Esophagus mucosa (tissue), 1 donor: ENCODE measurements at places on chromosomes 5 and 9. TPM values are rescaled to one million over a fixed set of nuclear protein-coding genes. Genes with fewer than 3 reads are reported as not detected.

The KCNT1 gene
- not detected for total RNA-seq

The MARVELD2 gene
- 25.7 TPM for total RNA-seq

The LEAP2 gene
- total RNA-seq: 0.68 TPM

The CCL27 gene
- total RNA-seq: 0.20 TPM

The TAF11L10 gene
- not detected for total RNA-seq

The SH2D3C gene
- 1.9 TPM for total RNA-seq

The CTNNAL1 gene
- total RNA-seq: 8.8 TPM

The TMEFF1 gene
- not detected for total RNA-seq

The IL33 gene
- 30.9 TPM for total RNA-seq
